ENCODE measurements at places on chromosomes 3 and 15.

DNA sequence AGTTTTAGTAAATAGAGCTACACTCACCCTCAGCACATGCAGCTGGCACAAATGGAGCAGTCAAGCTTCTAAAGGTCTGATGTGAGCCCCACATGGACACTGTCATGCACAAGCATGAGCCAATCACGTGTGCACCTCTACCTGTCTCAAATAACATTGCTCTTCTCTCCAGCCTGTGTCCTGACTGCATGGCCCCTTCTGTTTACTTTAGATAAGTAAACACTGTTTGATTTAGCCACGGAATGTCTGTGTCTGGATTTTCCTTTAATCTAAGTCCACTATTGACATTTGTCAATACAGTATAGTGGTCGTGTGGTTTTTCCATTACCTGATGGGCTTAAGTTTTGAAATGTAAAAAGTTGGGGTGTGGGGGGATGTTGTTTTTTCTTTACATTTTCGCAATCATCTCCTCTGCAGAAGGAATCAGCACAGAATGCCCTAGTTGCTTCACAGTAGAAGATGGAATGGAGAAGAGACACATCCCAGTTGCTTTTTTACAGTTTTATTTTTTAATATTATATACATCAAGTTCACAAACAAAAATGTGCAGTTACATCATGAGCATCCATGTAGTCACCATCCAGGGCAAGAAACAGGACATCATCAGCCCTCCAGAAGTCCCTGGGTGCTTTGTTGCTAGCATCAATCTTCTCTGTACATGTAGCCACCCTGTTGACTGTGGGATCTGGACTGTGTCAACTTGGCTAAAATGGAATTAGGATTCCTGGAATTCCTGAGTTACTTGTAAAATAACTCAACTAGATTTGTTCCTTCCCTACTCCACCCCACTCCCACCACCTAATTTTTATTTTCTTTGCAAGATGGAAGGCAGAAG lies 146.1 kb downstream of the UACA start:
- DNase-seq = no peak

- DNase-seq = no peak
Measured at GRCh38 chr3:16374047-16374934, 109.3 kb downstream of the OXNAD1 start.

DNA sequence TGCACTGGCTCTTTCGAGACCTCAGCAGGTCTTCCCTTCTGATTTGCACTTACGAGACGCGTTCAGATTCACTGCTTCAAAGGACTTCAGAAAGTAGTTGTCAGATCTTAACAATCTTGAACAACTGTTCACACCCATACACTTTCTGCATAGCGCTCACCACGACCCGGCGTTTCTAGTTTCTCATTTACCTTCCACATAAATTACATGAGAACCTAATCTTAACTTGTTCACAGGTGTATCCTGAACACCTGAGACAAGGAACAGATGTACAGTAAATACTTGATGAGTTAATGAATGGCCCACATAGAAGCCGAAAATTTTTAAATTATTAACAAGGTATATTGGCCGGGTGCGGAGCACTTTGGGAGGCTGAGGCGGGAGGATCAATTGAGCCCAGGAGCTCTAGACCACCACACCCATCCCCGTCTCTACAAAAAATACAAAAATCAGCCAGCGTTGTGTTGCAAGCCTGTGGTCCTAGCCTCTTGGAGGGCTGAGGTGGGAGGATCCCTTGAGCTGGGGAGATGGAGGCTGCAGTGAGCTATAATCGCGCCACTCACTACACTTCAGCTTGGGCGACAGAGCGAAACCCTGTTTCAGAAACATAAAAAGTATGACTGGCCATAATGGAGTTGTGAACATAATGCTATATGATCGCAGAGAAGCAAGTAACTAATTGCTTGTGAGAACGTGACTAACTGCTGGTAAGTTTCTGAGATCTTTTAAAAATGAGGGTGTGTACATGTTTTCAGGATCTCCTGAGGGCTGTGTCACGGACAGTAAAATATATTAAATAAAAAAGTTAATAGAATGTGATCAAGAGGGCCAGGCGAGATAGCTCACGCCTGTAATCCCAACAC lies 984 bp upstream of the SMARCC1 start:
- DNase-seq = no peak

DNA sequence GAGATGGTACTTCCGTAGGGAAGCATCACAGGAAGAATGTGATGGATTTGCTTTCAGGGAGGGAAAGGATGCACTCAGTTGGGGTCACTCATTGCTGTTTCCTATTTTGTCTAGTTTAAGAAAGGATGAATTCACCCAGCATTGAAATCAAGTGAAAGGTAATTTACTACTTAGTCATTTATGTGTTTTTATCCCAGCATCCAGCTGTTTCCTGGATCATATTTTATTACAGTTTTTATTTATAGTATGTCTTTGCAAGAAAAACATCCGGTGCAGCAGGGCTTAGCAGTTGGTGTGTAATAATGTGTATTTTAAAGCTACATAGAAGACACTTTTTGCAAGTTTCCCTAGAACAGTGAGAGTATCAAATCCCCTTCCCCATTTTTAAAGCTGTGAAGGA lies 37.4 kb upstream of the GOLGA8B start:
- DNase-seq = no peak

GRCh38 chr3:122691195-122691594 lies 10.6 kb downstream of the PARP14 start:
- DNase-seq = no peak

GRCh38 chr15:50298340-50298739 lies 32.8 kb upstream of the HDC start:
- no peak for DNase-seq

DNA sequence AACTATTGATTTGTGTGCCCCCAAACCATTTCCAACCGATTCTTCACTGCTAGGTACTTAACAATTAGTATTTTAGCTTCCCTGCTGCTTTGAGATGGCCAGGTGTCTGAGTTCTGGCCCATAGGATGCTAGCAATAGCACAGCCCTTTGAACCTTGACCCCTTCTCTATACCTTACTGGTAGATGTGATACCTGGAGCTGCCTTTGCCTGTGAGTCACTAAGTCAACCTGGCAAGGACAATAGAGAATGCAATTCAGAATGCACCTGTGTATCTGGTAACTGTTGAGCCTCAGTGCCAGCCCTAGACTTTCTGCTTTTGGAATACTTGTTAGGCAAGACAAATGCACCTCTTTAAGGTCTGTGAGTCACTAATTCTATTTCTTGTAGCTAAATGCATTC lies 467.4 kb downstream of the GRM7 start:
- no peak for DNase-seq

GRCh38 chr3:17840651-17841050 lies 98.2 kb upstream of the TBC1D5 start:
- no peak for DNase-seq

DNA sequence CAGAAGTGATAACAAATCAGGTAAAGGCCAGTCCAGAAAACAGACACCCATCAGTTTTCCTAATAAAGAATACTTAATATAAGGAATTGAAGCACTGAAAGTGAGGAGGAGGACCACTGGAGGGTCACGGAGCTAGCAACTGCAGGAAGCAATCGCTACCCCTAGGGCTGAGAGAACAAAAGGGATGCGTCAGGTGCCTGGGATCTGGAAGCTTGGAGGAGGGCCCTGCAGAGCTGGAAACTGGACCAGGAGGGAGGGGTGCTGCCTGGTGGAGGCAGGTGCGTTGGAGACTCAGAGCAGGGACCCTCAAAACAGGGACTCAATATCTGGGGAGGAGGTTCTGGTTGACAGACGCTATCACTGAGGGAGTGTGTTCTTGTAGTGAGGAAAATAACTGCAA lies 308.1 kb upstream of the RASGRP1 start:
- no peak for DNase-seq

DNA sequence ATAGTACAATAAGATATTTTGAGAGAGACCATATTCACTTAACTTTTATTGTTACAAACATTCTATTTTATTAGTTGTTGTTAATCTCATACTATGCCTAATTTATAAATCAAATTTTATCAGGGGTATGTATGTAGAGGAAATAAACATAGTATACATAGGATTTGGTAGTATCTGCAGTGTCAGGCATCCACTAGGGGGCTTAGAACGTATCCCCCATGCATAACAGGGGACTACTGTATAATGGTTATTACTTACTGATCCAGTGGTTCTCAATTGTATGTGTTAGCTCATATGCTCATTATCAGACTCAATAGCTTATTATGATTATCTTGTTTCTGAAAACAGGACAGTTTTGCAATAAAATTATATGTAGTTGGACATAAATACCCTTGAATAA lies 27.6 kb downstream of the CMC1 start:
- DNase-seq = no peak

- DNase-seq = no peak
Measured at GRCh38 chr15:59028387-59028955, 41.0 kb downstream of the RNF111 start.

DNA sequence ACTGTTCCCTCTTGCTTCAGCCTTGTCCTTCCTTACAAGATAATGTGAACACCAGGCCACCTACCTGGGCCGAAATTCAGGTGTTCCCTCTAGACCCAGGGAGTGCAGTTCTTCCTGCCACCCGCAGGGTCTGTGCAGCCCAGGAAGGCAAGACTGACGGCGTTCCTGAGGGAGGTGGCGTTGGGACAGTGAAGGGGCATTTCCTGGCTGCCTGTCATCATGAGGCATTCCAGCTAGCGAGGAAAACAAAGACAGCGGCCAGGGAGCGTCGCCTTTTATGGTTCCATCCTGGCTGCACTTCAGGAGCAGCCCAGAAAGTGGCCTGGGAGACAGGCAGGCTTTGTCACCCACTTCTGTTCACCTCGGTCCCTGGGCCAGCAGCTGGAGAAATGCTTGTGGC lies 84.8 kb upstream of the WNT5A start:
- DNase-seq = peak; percentile 63

GRCh38 chr3:149646181-149646766 lies 11.6 kb downstream of the WWTR1 start:
- no peak for DNase-seq

DNA sequence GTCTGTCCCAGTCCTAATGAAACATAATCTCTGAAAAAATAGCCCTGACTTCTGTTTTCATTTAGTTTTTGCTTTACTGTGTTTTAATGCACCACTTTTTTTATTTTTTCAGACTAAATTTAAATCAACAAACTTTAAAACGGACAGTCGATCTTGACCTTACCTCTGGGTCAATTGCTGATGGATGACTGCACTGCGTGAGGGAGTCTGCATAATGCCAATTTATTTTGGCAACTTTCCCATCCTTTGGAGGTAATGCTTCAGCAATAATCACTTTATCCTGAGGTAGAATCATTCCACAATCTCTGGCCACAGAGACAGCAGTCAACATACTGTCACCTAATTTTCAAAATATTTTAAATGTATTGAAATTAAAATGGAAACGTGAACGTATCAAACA lies 32.5 kb upstream of the GP5 start:
- DNase-seq = no peak

GRCh38 chr3:124455891-124456290 lies 274.4 kb upstream of the UMPS start:
- DNase-seq = no peak

DNA sequence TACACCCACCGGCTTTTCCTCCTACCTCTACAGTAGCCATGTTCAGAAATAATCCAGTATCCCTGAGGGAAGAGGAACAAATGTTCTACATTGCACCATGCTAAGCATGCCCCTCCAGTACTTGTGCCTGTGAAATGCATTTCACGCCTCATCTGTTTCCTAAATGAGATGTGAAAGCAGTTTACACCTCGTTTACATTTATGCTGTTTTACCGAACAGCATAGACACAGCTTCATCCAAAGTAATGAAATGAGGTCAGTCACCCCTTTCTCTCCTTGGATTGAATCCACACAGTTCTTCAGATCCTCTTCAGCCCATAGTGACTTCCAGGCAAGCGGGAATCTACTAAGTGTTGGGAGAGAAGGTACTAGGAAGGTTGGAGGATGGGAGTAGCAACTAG lies 514.3 kb downstream of the PDCD6IP start:
- DNase-seq = peak; percentile 6

DNA sequence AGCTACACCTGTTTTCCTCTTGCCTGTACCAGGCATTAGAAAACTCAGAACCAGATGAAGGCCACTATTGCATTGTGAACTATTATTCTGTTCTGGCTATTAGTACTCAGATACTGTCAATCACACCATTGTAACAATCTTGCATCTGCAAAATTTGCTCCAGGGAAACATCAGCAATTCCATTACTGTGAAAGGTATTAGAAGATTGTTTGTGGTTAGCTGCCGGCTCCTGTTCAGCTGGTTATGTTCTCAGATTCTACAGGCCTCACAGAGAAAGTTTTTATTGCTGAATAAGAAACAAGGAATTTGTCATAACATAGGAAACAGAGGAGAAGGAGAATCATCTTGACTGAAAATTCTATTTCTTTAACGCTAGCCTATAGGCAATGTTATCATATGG lies 179.9 kb downstream of the PLOD2 start:
- DNase-seq = no peak

GRCh38 chr3:71579935-71580406 lies 3.6 kb downstream of the FOXP1 start:
- peak; percentile 80 for DNase-seq

- peak; percentile 39 for DNase-seq
Measured at GRCh38 chr3:108931035-108931434, 22.6 kb downstream of the GUCA1C start.

DNA sequence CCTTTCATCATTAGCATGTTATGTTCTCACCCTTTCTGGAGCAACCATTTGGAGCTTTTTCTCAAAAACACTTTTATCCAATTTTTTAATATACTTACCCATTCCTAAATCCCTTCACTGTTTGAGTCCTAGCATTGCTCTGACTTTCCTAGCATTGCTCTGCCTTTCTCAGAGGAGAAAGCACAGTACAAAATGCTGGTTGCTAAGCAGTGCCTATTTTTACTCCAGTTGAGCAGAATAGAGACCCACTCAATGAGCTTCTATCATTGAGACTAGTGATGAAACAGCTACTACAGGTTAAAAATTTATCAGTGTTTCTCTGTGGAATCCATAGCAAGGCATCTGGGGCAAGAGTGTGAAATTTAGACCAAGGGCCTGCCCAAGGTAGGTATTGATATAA lies 21.8 kb upstream of the IL1RAP start:
- no peak for DNase-seq

GRCh38 chr15:35690698-35691116 lies 144.7 kb upstream of the DPH6 start:
- no peak for DNase-seq

DNA sequence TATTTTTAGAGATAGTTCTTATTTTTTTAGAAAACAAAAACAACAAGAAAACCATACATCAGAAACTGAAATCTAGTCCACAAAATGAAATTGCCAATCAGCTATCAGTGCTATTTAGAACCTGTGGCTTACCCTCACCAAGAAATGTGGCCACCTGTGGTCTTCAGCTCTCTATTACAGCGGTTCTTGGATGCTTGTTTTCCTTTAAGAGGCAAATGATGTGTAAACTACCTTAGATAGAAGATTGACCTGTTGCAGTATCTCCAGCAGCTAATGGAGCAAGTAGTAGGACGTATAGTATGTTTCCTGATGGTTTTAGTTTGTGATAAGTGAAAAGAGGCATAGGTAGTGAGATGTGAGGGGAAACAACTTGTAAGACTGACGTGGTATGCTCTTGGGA lies 21.2 kb downstream of the TFG start:
- no peak for DNase-seq

DNA sequence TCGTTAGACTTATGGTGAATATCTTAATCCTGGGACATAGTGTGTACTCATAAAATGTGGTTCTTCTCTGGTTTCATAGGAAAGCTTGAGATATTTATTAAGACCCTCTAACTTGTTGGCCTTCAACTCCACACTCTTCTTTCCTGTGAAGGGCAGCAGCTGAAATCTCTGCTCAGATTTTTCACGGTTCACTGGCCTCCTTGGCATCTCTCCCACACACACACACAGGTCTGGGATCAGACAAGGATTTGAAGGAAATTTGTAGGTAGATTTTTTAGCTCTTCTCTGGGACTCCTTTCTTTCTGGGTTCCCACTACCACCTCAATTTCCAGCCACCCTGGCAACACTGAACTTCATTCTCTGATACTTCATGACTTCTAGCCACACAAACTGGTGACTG lies 70.2 kb downstream of the MYRIP start:
- DNase-seq = peak; percentile 71

Measured in eye (tissue), 1 donor.